T-helper 17 cell (primary cell): ENCODE measurements at places on chromosomes 2 and 18. TPM values are rescaled to one million over a fixed set of nuclear protein-coding genes. Genes with fewer than 3 reads are reported as not detected.

The CFC1 gene
- total RNA-seq: not detected

The HOXD12 gene
- total RNA-seq: not detected

The VSNL1 gene
- not detected for total RNA-seq

GRCh38 chr18:62329691-62330454 lies 4.8 kb downstream of the TNFRSF11A start:
- peaks cover 3% of the 10 kb centered on the region for H3K36me3 ChIP-seq
- peaks cover 81% of the 10 kb centered on the region for H3K27me3 ChIP-seq
- peak overlapping the region; percentile 9 for H3K4me3 ChIP-seq
- DNase-seq: no peak
- H3K27ac ChIP-seq: peak overlapping the region; percentile 90
- H3K4me1 ChIP-seq: peaks cover 23% of the 10 kb centered on the region

GRCh38 chr2:78290581-78291214 lies 734.8 kb upstream of the REG3G start:
- no peak overlapping the region for H3K4me3 ChIP-seq
- no peak overlapping the region for H3K27ac ChIP-seq
- no peaks in the 10 kb centered on the region for H3K36me3 ChIP-seq

- peaks cover 2% of the 10 kb centered on the region for H3K36me3 ChIP-seq
- H3K27ac ChIP-seq: peak overlapping the region; percentile 78
- H3K27me3 ChIP-seq: no peaks in the 10 kb centered on the region
- no peak for DNase-seq
- H3K4me1 ChIP-seq: peaks cover 34% of the 10 kb centered on the region
- peak overlapping the region; percentile 19 for H3K4me3 ChIP-seq
Measured at GRCh38 chr2:27960237-27960912, 69.8 kb downstream of the BABAM2 start.

GRCh38 chr2:21277068-21278056 lies 153.6 kb downstream of the TDRD15 start:
- DNase-seq: no peak
- H3K27me3 ChIP-seq: no peaks in the 10 kb centered on the region
- no peaks in the 10 kb centered on the region for H3K36me3 ChIP-seq

GRCh38 chr2:20796374-20796791 lies 26.5 kb downstream of the LDAH start:
- H3K27me3 ChIP-seq: no peaks in the 10 kb centered on the region
- no peak overlapping the region for H3K27ac ChIP-seq
- H3K4me1 ChIP-seq: peaks cover 22% of the 10 kb centered on the region
- H3K36me3 ChIP-seq: peaks cover 16% of the 10 kb centered on the region

- H3K4me3 ChIP-seq: no peak overlapping the region
- H3K4me1 ChIP-seq: no peaks in the 10 kb centered on the region
- H3K27ac ChIP-seq: no peak overlapping the region
- H3K36me3 ChIP-seq: no peaks in the 10 kb centered on the region
- peaks cover 28% of the 10 kb centered on the region for H3K27me3 ChIP-seq
Measured at GRCh38 chr2:221372159-221372884, 199.8 kb downstream of the EPHA4 start.

DNA sequence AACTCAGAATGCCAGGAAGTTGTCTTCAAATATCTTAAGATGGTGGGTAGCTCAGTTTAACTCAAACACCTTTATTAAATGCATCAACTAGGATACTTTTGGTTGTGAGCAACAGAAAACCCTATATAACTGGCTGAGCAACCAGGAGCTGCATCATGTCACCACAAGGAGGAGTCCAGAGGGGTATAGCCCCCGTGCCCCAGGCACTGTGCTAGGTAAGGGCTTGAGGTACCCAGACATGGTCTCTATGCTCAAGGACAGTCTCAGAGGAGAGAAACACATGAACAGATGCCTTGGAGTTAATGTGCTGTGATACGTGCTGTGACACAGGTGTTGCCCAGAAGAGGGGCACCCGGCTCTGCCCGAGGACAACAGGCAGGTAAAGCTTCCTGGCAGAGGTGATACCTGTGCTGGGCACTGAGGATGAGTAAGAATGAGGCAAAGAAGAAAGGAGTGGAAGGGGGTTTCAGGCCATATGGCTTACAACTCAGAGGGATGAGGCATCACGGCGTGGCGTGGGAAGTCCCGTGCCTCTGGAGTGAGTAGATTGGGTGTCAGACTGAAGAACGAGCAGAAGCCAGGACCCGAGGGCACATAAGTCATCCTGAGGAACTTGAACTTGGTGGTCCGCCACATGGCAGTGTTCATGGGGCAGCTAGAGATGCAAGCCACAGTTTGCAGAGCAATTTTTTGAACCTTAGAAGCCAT lies 32.0 kb upstream of the CAB39 start:
- H3K27ac ChIP-seq: peak overlapping the region; percentile 22
- H3K27me3 ChIP-seq: no peaks in the 10 kb centered on the region
- peaks cover 30% of the 10 kb centered on the region for H3K4me1 ChIP-seq
- H3K36me3 ChIP-seq: peaks cover 4% of the 10 kb centered on the region

GRCh38 chr2:174939046-174939445 lies 66.1 kb downstream of the CHN1 start:
- no peaks in the 10 kb centered on the region for H3K36me3 ChIP-seq
- no peak overlapping the region for H3K4me3 ChIP-seq
- no peak for DNase-seq
- H3K4me1 ChIP-seq: no peaks in the 10 kb centered on the region
- H3K27ac ChIP-seq: no peak overlapping the region
- peaks cover 4% of the 10 kb centered on the region for H3K27me3 ChIP-seq

- peaks cover 7% of the 10 kb centered on the region for H3K36me3 ChIP-seq
- no peak for DNase-seq
- no peaks in the 10 kb centered on the region for H3K27me3 ChIP-seq
- peaks cover 4% of the 10 kb centered on the region for H3K4me1 ChIP-seq
- H3K27ac ChIP-seq: no peak overlapping the region
Measured at GRCh38 chr18:48607056-48607984, 68.5 kb downstream of the CTIF start.

DNA sequence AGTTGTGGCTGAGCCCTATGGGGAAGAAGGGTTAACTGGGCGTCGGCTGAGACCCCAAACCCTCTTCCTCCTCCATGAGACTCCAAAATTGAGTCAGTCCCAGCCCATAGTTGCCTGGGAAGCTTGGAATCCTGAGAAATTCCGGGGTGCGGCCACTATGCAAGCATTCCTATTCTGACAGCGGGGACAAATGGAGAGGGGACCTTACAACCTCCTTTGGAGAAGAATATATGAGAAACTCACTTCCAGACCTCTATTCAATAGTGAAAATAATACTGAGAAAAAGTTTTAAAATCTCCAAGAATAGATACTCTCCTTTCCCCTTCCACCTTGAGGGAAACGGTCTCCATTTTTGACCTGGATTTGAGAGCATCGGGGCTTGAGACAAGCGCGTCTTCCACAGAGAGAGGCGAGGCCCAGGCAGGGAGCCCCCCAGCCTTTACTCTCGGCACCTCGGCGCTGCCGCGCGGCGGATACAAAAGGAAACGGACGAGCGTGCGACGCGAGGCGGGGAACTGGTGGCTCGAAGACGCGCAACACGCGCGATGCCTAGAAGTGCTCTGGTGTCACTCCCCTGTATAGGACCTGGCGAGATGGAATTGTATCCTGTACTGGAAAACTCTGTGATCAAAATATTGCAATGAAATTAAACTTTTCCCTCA lies 11.1 kb downstream of the NR4A2 start:
- H3K4me1 ChIP-seq: peaks cover 26% of the 10 kb centered on the region
- H3K27me3 ChIP-seq: peaks cover 85% of the 10 kb centered on the region
- peaks cover 4% of the 10 kb centered on the region for H3K36me3 ChIP-seq
- DNase-seq: no peak
- peak overlapping the region; percentile 87 for H3K4me3 ChIP-seq

DNA sequence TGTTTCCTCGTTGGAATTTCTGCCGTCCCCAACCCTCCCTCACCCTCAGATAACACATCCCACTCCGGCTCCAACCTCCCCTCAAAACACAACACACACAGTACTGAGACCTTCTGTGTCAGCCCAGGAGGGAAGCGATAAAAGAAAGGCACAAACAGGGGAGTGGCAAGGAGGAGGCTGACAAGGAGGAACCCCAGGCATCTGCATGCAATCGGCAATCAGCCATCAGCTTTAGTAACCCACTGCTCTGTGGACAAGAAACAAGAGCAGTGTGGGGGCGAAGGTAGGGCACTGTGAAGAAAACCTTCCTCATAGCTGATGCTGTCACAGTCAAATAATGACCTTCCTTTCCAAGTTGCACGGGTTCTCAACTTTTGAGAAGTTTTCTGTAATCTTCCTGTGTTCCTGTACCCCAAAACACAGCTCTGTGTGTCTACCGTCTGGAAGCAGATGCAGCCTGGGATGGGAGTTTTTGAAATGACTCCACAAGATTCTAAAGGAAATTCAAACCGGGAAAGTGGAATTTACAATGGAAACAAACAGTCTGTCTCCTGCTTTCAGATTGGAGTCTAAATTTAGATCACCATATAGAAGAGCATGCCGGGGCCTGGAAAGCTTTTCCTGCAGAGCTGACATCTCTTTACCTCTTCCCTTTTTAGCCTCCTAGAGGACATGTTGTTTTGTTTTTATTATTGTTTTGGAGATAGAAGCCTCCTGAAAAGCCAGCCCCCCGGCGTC lies 16.4 kb upstream of the LPIN2 start:
- DNase-seq: no peak
- no peak overlapping the region for H3K4me3 ChIP-seq
- H3K36me3 ChIP-seq: peaks cover 2% of the 10 kb centered on the region
- H3K27ac ChIP-seq: no peak overlapping the region

DNA sequence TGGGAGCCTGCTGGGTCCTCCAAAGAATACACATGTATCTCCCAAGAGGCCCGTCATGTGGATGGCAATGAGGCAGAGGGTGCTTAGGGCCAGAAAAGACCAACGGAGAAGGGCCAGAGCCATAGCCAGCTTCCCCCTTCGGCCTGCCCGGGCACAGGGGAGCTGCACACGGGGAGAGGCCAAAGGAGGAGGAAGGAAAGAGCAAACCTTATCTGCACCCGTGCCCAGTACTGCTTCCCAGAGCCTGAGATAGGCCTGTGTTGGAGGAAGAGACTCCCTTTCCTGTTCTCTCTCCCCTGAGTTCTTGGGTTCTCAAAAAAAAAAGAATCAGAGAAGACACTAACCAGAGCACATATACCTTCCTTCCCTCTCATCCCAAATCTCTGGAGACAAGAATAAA lies 250.3 kb downstream of the ANAPC1 start:
- peaks cover 2% of the 10 kb centered on the region for H3K36me3 ChIP-seq
- DNase-seq: no peak
- H3K27ac ChIP-seq: peak overlapping the region; percentile 4
- peaks cover 2% of the 10 kb centered on the region for H3K4me1 ChIP-seq
- H3K27me3 ChIP-seq: peaks cover 9% of the 10 kb centered on the region
